ENCODE measurements at places on chromosomes 2 and 18.

GRCh38 chr18:26432651-26433424, 115.5 kb downstream of the KCTD1 start:
- DNase-seq = no peak

- DNase-seq = peak; percentile 31
These were observed 667 bp downstream of the GFPT1 start for GRCh38 chr2:69386360-69386759.

DNA sequence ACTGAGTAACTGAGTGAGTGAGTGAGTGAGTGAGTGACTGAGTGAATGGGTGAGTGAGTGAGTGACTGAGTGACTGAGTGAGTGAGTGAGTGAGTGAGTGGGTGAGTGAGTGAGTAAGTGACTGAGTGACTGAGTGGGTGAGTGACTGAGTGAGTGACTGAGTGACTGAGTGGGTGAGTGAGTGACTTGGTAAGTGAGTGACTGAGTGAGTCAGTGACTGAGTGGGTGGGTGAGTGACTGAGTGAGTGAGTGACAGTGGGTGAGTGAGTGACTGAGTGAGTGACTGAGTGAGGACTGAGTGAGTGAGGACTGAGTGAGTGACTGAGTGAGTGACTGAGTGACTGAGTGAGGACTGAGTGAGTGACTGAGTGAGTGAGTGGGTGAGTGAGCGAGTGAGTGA, 13.9 kb downstream of the MAL start:
- DNase-seq = no peak

DNA sequence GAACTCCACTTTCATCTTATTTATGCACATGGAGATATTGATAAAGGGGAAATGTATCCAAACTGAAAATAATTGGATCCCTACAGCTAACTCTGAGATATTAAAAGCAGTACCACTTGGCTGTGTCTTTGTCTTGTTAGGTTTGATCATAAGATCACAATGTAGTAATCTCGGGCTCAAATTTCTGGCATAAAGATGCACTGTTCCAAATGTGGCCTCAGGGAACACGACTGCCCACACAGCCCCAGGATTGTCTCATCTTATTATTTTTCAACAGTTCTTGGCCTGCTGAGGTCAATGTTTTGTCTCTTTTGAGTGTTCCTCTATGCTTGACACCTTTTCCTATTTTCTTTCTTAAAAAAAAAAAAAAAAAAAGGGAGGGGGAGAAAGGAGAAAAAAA, 114.1 kb downstream of the GBX2 start:
- no peak for DNase-seq

GRCh38 chr18:76233876-76234675, 261.0 kb downstream of the ZNF516 start:
- DNase-seq = no peak

- DNase-seq = no peak
These were observed 870.0 kb upstream of the CHAC2 start for GRCh38 chr2:52897511-52898044.

DNA sequence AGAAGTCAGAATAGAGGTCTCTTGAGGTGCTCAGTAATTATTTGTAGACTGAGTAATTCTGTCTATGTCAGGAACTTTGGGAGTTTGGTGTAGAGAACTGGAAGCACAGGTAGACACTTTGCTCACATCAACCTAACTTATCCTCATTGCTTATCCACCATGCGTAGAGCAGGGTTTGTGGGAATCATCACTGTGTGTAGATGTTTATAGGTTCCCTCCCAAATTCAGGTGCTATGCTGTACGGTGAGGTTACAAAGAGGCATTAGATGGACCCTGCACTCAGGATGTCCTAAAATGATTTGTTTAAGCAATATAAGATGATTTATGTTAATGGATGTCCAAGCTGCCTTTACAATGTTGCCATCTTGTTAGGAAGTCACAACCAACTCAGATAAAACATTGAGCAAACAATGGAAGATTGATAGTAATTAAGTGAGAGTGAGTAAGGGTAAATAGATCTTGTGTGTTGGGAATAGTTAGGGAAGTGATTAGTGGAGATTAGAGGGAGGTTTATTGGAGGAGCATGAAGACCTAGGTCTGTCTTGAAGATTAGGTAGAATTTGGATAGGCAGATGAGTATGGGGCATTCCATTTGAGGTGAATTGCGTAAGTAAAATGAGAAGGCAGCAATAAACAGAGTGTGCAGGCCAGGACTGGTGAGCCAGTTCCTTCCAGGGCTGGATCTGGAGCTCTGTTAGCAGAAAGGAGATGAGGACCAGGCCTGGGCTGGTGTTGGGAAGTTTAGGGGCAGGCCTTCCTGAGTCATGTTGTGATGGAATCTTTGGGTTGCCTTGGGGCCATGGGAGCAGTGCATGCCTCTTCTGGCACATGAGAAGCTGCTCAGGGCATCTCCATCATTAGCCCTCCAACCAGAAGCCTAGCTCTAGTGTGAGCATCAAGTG, 12.1 kb downstream of the EPAS1 start:
- no peak for DNase-seq

GRCh38 chr18:12658426-12659138, 675 bp upstream of the SPIRE1 start:
- DNase-seq = peak; percentile 54

DNA sequence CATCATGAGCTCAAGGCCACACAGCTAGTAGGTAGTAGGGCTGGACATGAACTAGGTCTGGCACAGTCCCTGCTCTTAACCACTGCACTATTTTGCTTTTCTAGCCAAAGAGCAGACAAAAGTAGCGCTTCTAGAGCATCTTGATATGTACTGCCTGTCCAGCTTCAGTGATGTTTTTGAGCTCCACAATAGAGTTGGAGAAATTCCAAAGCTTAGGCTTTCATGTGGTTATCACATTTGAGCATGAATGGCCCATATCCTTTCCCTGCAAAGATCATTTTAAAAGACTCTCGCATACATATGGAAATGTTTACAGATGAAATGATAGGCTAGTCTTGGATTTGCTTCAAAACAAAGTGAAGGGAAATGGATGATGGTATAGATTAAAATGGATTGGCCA, 128.7 kb downstream of the MAP3K20 start:
- no peak for DNase-seq

GRCh38 chr2:171150694-171151285, 9.9 kb downstream of the TLK1 start:
- no peak for DNase-seq

- no peak for DNase-seq
These were observed 244.0 kb downstream of the DYSF start for GRCh38 chr2:71697106-71698004.

DNA sequence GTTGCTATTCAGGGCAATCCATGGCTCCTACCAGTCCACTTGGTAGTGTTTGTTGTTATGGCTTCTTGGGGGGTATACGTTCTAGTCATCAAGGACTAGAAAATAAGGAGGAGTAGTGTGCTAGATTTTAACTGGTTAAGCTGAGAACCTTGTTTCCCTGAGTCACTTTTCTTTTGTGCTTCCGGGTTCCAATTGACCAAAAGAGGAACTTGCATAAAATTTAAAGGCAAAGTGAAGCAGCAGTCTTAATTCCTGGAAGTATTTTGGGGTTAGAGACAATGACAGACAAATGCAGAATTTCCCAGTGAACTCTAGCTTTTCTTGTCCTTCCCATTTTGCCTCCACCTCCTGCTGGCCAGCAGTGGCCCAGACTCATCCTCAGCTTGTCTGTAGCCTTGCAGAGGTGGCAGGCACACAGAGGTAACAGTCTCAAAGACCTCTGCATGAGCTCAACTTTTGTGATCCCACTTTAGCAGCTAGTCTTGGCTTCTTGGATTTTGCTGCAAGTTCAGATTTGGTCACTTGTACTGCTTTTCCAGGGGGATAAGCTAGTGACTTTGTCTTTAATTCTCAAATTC, 1105.8 kb upstream of the NXPH2 start:
- no peak for DNase-seq

DNA sequence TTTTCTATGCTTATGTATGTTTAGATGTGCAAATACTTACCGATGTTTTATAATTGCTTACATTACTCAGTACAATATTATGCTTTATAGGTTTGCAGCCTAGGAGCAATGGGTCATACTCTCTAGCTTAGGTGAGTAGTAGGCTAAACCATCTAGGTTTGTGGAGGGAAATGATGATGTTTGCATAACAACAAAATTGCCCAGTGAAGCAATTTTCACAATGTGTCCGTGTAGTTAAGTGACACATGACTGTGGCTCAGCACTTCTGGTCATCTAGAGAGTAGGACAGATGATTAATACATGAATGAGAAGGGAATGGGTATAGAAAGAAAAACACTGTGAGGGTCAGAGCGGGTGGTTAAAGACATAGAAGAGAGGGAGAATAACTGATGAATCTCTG, 2116.2 kb upstream of the PIK3C3 start:
- no peak for DNase-seq

- no peak for DNase-seq
These were observed 140.4 kb downstream of the KCTD1 start for GRCh38 chr18:26407736-26408601.

DNA sequence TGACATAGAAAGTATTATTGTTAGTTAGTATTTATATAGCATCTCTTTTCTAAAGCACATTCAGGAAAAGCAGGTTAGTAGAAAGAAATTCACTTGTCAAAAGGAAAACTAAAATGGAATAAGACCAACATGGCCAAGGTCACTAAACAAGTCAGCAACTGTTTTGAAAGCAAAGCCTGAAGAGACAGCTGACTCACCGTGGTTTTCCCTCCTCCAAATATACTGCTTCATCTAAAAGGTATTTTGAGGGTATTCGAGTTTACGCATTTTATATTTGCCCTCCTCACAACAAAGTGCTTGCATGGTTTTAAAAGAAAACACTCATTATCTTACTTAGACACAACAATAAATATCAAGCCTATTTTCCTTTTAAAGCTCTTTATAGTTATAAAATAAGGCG, 24.0 kb downstream of the ZNF385B start:
- peak; percentile 40 for DNase-seq
